ENCODE measurements at places on chromosomes 1 and 21.
A peak's percentile ranks its signal among the peaks of the same experiment; 100 is the strongest.

- no peak for DNase-seq
Observed at GRCh38 chr21:25925936-25926335, 191.2 kb downstream of the GABPA start.

- DNase-seq, result no peak
Observed at GRCh38 chr1:91997607-91998195, 32.1 kb upstream of the EPHX4 start.

DNA sequence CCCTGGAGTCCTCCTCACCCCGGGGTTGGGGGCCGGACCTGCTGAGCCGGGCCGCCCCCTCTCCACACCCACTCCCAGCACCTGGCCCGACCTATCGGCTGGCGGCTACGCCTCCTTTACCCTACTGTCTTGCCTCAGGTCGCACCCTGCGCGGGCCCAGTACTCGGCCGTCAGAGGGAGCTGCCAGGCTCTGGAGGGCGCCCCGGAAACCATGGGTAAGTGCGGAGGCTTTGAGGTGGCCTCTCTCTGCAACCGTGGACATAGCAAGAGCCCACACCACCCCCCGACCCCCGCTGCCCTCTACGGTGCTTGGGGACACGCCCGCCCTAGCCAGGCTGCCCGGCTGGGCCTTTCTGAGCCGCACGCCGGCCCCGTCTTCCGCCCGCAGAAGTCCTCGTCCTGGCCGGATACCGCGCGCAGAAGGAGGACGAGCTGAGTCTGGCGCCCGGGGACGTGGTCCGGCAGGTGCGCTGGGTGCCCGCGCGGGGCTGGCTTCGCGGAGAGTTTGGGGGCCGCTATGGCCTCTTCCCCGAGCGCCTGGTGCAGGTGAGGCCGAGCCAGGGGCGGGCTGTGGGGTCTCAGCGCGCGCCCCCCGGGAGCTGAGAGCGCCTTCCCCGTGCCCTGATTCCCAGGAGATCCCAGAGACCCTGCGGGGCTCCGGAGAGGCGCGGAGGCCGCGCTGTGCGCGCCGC lies at the start of gene SH3D21:
Gene SH3D21, plus strand, starts transcription at position 159 of the 692 bp plus-strand sequence. Its CDS starts 53 bp downstream, at position 212.
- no peak for DNase-seq

DNA sequence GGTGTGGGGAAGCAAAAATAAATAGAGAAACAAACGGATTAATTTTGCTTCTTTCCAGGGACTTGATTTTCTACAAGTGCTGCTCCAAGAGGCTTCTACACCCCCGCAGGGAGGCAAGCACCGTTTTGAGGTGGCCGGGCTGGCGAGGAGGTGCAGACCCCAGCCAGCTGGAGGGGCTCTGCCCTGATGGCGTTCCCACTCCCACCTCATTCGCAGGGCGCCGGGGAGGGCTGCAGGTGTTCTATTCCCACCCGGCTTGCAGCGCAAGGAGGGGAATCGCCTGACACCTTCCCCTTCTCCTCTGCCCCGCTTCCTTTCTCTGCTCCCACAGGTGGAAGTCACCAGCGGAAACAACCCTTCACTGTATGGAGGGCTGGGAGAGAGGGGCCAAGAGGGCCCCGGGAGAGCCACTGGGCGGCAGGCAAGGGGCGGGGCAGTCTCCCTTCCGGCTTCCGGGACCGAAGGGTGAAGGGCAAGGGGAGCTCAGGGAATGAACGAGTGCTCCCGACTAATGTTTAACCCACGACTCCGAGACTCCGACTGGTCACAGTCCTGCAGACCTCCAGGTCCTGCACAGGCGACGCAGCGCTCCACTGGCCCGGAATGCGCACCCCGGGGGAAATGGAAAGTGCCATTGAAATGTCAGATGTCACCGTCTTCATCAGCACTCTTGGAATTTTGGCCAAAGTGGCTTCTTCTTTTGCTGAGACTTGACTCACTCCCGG lies 29.1 kb downstream of the TEX35 start:
- no peak for DNase-seq

DNA sequence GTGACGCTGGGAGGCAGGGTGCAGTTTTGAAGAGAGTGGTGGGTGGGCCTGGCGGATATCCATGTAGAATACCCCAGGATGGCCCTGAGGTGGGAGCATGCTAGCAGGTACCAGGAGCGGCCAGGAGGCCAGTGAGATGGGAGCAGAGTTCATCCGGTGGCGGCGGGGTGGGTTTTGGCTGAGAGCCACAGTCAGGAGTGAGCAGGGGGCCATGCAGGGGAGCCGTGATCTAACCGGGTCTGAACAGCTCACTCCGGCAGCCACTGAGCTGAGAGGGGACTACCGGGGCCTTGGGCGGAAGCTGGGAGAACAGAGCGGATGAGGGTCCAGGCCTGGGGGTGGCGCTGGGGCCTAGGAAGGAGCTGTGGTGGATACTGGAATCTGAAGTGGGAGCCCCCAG lies 47.6 kb upstream of the LRP8 start:
- no peak for DNase-seq

DNA sequence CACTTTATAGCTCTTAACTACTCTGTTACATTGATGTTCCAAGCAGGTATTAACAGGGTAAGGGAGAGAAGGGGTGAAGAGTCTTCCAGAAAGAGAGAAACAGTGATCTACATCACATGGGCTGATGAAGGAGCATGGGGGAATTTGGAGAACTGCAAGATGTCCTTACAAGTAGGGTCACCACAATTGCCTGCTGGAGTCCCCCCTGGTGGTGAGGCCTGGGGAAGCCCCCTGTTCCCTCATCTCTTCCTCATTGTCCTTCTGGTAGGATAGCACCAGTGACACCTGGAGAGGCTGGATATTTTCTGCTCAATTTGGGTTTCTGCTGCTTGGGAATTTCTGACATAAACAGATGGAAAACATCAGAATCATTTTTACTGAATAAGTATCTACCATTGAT lies 126.6 kb downstream of the RUNX1 start:
- DNase-seq, result no peak

DNA sequence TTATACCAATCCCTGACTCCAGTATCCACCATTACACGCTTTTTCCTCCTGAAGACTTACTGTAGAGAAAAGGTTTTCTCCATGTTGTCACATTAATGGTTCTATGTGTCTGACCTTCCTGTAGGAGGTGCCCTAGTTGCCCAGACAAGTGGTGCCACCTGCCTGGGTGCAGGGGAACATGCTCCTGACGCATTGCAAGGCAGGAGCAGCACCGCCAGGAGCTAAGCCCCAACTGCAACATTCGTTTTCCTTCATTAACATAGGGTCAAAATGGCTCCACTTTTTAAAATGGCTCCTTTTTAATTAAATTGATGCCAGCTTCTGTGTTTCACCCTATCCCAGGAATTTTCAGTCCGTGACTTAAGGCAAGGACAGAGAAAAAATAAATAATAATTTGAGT lies 220.1 kb upstream of the SAMSN1 start:
- no peak for DNase-seq

DNA sequence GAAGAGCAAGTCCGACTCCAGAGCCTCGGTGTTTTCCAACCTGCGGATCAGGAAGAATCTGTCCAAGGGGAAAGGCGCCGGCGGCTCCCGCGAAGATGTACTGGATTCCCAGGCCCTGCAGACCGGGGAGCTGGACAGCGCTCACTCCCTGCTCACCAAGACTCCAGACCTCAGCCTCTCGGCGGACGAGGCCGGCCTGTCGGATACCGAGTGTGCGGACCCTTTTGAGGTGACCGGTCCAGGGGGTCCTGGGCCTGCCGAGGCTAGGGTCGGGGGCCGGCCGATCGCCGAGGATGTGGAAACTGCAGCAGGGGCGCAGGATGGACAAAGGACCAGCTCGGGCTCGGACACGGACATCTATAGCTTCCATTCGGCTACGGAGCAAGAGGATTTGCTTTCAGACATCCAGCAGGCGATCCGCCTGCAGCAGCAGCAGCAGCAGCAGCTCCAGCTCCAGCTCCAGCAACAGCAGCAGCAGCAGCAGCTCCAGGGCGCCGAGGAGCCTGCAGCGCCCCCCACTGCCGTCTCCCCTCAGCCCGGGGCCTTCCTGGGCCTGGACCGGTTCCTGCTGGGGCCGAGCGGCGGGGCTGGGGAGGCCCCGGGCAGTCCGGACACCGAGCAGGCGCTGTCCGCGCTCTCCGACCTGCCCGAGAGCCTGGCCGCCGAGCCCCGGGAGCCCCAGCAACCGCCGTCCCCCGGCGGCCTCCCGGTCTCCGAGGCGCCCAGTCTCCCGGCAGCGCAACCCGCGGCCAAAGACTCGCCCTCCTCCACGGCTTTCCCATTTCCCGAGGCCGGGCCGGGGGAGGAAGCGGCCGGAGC lies 827 bp downstream of the FMN2 start:
- DNase-seq, result no peak

GRCh38 chr1:9466780-9467758 lies 72.2 kb upstream of the SLC25A33 start:
- DNase-seq, result no peak

DNA sequence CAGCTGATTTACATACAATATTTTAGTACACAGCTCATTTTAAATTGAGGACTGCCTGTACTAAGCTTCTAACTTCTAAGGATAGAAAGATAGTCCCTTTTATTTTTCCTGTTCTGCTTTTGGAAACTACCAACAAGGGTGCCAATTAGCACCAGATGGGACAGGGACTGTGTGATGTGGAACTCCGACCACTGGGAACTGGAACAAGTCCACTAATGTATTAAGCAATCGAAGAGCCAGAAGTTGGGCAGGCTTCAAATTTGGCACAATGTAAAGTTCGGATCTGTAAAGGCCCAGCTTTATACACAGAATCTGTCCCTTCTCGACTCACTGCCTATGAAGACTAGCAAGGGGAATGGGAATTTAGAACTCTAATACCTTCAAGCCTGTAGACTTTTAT lies 149.3 kb downstream of the ZC3H11B start:
- no peak for DNase-seq

- DNase-seq, result no peak
Observed at GRCh38 chr1:209531006-209531405, 52.5 kb upstream of the CAMK1G start.

GRCh38 chr1:66506991-66507390 lies 27.0 kb upstream of the SGIP1 start:
- DNase-seq, result no peak

DNA sequence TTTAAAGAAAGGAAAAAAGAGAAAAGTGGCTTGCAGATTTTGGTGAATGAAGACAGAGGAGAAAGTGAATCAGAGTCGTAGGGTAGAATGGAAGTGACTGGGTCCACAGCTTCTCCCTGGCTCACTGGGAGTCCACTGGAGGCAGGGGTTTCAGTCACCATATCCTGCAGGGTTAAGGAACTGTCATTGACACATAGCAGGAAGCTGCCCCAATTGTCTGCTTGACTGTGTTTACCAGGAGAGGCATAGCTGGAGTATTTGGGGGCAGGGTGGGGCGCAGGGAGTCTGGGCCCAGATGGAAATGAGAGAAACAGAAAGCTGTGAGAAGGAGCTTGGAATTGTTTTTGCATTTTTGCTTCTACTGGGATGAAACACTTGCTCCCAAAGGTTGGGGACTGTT lies 228.8 kb upstream of the CSF3R start:
- DNase-seq, result no peak

- DNase-seq, result no peak
Observed at GRCh38 chr1:160781186-160781766, 14.7 kb upstream of the LY9 start.

- peak; percentile 93 for DNase-seq
Observed at GRCh38 chr21:35974775-35975174, 85.6 kb downstream of the SETD4 start.

- DNase-seq, result no peak
Observed at GRCh38 chr1:62625415-62625814, 28.1 kb downstream of the ANGPTL3 start.

- no peak for DNase-seq
Observed at GRCh38 chr1:17314491-17314971, 6.5 kb downstream of the PADI4 start.

DNA sequence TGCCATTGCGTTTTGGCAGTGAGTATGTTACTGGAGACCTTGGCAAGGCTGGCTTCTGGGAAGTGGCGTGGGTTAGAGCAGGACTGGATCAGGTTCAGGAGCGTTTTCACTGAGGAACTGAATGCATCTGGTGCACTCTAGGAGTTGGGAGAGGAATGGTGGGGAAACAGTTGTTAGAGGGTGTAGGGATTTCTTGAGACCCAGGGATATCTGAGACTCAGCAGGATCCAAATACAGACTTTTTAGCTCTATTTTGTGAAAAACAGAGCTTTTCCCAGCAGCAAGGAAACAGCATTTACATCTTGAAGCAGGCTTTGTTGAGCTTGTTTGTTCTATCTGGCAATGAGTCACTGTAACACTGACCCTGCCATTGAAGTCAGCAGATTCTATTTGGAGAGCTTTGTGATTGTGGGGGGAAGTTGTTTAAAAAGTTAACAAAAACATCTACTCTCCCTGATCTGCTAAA lies 56.9 kb upstream of the NRIP1 start:
- no peak for DNase-seq

DNA sequence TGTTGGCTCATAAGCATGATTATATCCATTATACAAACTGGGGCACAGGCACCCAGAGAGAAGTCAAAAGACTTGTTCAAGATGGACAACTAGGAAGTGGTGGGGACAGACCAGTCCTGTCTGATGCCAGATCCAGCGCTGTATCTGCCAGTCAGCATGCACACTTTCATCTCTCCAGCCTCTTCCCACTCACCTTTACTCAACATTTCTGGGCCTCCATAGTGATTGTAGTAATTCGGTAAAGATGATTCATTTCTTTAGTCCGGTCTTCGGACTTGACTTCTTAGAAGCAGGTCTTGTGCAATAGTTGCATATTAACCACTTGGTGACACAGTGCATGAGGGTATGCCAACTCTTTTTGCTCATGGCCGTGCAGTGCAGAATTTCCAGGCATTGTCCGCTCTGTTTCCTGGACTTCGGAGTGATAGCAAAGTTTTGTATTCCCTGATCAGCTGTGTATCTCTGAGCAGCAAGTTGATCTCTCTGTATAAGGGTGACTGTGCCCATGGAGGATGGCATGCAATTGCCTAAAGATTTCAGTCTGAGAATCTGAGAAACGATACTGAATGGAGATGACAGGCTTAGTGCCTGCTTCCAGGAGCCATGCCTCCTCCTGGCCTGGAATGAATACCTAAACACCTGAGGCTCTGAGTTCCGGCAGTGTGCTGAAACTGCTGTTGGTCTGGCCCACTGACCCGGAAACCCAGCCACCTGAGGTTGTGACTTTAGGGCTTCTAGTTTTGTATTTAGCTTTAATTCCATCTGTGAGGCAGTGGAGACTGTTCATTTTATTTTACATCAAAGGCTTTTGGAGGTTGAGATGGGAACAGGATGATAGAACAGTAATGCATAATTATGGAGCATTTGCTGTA lies 39.0 kb downstream of the GALNT2 start:
- no peak for DNase-seq

DNA sequence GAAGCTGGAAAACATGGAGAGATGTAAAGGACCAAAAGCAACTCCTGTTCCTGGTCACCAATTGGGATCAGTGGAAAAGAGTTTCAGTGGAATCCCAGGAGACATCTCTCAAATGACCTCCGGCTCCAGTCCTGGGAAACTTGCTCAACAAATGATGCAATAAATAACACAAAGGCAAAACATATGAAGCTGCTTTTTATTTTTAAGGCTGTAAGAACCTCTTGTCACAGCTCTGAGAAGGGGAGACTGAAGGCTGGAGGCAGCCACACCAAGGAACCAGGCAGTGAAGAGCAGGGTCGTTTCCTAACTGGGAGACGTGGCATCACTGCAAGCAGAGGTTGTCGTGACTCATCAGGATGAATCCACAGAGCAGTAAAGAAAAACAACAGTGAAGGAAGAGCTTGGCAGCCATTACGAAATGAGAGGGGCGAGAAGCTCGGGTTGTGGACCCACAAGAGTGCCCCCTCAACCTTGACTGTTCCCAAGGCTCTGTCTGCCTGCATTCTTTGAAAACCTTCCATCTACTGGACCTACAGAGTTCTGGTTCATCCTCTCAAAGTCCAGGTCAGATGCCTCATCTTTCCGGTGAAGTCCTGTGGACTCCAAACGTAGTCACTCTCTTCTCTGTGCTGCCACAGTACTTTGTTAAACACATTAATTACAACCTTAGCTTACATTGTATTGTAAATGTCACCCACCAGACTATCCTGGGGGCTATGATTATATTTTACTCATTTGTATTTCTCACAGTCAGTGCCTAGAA lies 32.1 kb downstream of the JAK1 start:
- no peak for DNase-seq
